ENCODE measurements at places on chromosomes 7 and 10.

DNA sequence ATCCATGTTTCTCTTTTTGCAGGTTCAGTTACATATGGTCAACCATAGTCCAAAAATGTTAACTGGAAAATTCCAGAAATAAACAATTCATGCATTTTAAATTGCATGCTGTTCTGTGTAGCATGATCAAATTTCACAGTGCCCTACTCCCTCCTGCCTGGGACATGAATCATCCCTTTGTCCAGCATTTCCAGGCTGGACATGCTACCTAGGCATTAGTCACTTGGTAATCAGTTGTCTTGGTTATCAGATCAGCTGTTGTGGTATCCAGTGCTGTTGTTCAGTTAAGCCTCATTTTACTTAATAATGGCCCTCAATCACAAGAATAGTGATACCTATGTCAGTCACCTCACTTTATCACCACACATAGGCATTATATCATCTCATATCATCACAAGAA, 7.3 kb upstream of the PNLIP start:
- no peak for DNase-seq

DNA sequence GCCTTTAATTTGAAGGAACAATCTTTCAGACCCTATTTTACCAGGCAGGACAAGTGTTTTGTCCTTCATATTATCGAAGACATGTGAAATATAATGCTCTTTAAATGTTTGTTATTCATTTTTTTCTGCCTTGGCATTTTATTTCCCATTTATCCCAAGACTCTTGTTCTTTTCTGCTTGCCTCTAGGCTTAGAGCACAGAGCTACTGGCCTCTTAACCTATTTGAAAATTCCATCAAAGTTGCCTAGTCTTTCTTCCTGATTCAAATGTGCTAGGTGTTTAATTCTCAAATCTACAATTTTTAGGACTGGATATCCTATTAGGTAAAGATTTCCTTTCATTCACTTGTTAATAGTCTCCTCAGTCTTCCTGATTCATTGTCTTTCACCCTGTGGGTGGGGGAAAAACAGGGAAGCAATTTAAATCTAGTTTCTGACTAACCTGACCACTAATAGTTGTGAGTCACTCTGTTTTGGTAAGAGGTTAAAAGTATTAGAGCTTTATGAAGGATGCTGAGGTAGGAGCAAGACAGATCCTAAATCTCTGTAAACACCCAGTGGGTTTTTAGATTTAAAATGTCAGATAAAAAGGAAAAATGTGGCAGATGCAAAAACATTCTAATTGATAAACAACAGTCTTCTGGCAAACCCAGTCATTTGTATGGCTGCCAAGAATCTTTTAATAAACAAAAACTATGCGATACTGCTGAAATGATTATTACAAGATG, 1.5 kb downstream of the LIPK start:
- DNase-seq, result no peak

GRCh38 chr10:121851786-121852185, 76.0 kb downstream of the ATE1 start:
- no peak for DNase-seq

- DNase-seq, result no peak
Observed at GRCh38 chr7:123208793-123209192, 9.0 kb upstream of the SLC13A1 start.

DNA sequence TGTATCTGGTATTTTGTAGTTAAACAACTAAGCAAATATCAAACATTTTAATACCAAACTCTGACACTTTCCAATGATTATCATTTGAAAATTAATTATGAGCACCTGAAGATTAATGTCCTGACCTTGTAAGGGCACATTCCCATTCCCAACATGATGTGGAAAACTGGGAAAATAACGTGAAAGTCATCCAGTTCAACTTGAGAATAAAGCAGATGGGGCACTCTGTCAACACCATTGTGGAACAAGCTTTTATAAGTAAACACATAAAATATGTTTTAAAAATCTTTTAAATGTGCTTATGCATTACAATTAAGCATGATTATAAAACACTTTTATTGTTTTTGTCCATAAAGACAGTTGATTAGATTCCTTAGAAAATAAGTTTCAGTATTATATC, 14.1 kb downstream of the STEAP2 start:
- DNase-seq, result no peak

- no peak for DNase-seq
Observed at GRCh38 chr10:74153123-74153522, 2.1 kb downstream of the ADK start.

DNA sequence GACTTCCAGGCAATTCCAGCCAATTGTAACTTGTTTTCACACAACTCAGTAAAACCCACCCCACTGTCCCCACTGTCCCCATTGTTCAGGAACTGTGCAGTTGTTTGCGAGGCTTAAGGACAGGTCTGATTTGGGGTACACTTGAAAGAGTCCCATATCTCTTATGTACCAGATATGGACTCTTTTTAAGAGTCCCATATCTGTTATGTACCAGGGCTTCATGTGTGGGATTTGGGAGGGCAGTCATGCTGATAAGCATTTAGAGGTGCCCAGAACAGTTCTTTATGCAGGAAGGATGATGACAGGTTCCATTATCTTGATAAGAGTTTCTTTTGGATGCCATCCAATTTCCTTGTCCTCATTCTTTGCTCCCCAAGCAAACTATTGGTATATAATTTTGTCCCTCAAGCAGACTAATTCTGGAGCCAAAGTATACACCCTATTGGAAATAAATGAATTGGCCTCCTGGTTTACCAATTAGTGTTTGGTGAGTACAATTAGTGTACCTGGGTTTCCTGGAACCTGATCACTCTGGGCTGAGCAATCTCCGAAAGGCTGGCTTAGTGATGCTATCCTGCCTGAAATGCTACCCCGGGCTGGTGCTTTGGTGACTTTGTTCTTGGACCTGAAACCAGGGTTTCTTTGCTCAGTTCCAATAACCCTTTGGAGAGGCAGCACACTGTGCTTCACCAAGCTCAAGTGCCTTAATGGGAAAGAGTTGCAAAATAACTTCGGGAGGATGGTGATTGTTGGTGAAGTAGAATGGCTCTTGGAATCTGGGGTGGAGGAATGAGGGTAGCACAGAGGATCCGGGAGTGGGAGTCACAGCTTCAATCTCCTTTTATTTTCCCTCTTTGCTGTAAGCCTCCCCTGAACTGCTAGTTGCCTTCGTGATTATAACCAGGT, 6.2 kb upstream of the DMBT1 start:
- DNase-seq, result no peak

GRCh38 chr7:88009651-88010050, 75.6 kb downstream of the ADAM22 start:
- DNase-seq, result no peak

DNA sequence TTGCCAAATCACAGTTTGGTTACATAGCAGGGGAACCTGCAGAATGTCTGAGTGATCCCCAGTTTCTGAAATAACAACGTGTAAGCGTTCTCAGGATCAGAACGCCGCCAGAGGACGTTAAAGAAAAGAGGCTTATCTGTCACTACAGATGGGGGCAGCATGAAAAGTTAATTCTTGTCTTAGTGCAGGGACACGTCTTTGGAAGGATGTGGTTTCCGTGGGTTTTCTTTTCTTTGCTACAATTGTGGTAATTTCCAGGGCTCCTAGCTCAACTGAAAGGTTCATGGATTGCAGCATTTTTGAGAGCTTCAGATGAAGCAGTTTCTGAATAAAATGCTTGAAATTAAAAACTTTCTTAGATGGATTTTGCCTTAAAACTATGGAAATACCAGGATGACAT, 106.6 kb downstream of the PRKCQ start:
- no peak for DNase-seq

GRCh38 chr7:43265139-43265538, 152.7 kb downstream of the HECW1 start:
- no peak for DNase-seq

GRCh38 chr7:92798517-92799249, 37.7 kb downstream of the CDK6 start:
- DNase-seq, result no peak

DNA sequence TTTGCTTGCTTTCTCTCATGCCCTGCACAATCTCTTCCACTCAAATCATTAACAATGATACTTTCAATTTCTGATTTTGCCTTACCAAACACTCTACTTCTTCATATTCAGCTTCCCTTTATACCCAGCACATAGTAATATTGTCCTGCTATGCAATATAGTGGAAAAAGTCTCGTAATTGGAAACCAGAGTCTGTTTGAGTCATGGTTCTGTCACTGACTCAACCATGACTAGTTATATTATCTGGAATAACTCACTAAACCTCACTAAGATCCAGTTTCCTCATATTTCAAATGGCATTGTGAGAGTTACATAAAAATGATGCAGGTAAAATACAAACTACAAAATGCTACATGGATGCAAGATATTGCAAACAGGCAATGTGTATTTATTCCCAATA, 98.5 kb upstream of the LRRTM3 start:
- DNase-seq, result no peak

- DNase-seq, result no peak
Observed at GRCh38 chr10:119208553-119208940, 1.2 kb downstream of the GRK5 start.

DNA sequence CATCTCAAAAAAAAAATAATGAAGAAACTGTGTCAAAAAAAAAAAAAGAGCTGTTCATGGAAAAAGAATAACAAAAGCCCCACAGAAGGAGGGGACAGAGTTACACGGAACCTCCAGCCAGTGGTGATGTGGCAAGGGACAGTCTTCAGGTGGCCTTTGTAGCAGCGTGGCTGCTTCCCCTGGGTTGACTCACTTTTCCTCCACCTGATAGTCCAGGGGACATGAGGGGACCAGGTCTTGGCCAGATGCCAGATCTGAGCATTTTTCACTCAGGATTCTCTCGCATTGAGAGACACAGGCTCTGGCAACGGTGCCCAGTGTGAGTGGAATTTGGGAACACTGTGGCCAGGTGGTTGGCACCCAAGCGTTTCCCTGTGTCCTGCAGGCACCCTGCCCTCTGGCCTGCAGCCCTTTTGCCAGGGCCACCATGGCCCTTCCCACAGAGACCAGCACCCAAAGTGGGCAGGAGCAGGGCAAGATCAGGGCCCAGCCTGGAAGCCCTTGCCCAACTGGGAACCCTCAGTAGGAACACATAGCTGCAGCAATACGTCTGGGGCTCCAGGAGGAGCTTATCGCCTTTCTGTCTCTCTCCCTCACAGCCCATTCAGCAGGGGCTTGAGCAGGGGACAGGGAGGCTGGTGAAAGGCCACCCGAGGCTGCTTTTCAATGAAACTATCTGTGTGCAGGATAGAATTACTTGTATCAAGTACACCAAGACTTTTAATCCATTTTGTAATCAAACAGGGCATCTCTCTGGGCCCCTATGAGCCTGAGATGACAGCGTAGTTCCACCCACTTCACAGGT, 159.1 kb downstream of the UBE2H start:
- no peak for DNase-seq

- no peak for DNase-seq
Observed at GRCh38 chr10:13812804-13813203, 226.0 kb downstream of the PRPF18 start.

GRCh38 chr7:78863281-78863680, 590.2 kb downstream of the MAGI2 start:
- DNase-seq, result no peak

- no peak for DNase-seq
Observed at GRCh38 chr10:33136271-33136670, 178.2 kb upstream of the ITGB1 start.

- DNase-seq, result no peak
Observed at GRCh38 chr10:110216240-110216639, 8.8 kb downstream of the MXI1 start.

- no peak for DNase-seq
Observed at GRCh38 chr10:70459061-70459773, 17.7 kb upstream of the NODAL start.

DNA sequence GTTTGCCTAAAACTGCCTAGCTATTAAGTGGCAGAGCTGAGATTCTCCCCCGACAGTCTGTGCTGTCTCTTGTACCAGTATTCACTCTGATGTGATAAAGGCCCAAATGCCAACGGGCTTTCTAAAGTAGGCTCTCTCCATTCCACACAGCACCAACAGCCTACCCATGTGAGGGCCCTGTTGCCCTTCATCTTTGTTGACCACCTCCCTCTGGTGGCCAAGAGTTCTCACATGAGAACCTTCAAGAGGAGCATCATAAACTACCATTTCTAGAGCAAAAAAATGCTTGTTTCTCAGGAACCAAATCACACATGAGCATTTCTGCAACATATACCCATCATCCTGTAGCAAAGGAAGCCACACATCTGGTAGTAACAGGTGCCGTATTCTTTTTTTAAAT, 185.8 kb downstream of the GRM8 start:
- no peak for DNase-seq

GRCh38 chr10:102581981-102582580, 62.2 kb upstream of the TRIM8 start:
- peak; percentile 25 for DNase-seq

DNA sequence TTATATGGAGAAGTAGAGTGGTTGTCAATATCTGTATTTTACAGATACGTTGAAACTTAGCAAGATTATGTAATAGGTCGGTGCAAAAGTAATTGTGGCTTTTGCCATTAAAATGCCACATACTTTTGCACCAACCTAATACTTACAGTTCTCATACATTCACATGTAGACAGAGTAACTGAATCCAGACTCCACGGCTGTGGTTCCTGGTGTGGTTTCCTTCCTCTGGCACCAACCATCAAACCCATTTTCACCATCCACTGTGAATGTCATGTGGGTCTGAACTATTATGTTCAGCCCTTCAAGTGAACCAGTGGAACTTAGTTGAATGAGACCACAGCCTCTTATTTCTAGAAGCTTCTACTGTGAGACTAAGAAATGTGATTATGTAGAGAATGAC, 31.5 kb upstream of the SLIT1 start:
- DNase-seq, result no peak

GRCh38 chr7:128113839-128114238, 82.6 kb upstream of the LRRC4 start:
- no peak for DNase-seq

- DNase-seq, result no peak
Observed at GRCh38 chr10:67696029-67696428, at the start of gene CTNNA3. CTNNA3 (minus strand) TSS chr10:67696195.

- DNase-seq, result peak; percentile 46
Observed at GRCh38 chr10:89644967-89645741, at the start of gene PANK1. PANK1 (minus strand) TSS chr10:89645242; CDS start chr10:89644891, 351 bp downstream.

GRCh38 chr10:33402220-33403073, 68.0 kb upstream of the NRP1 start:
- DNase-seq, result no peak

DNA sequence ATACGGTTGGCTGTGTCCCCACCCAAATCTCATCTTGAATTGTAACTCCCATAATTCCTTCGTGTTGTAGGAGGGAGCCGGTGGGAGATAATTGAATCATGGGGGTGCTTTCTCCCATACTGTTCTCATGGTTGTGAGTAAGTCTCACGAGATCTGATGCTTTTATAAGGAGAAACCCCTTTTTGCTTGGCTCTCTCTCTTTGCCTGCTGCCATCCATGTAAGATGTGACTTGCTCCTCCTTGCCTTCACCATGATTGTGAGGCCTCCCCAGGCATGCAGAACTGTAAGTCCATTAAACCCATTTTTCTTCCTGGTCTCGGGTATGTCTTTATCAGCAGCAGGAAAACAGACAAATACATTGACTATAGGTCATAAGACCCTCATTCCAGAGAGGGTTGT, 15.9 kb upstream of the ST8SIA6 start:
- no peak for DNase-seq

DNA sequence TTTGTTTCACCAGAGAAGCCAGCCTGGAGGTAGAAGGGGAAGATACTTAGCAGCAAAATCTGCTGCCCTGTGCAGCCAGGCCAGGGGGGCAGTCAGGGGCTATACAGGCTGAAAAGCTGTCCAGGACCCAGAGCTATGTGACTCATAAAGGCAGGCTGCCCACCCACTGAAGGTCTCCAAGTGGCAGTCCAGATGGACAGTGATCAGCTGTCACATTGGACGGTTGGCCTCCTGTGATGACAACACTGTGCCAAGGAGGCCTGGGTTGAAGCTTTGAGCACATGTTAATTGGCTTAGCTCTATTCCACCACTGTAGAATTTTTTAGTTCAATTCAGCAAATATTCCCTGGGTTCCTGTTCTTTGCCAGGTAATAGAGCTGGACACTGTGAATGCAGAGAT, 577.3 kb upstream of the GALNT17 start:
- DNase-seq, result no peak
